Central memory CD4-positive, alpha-beta T cell (primary cell): ENCODE measurements at places on chromosomes 7 and 10.

GRCh38 chr10:474406-474805 is 215.1 kb downstream of the DIP2C start:
- DNase-seq, result no peak

DNA sequence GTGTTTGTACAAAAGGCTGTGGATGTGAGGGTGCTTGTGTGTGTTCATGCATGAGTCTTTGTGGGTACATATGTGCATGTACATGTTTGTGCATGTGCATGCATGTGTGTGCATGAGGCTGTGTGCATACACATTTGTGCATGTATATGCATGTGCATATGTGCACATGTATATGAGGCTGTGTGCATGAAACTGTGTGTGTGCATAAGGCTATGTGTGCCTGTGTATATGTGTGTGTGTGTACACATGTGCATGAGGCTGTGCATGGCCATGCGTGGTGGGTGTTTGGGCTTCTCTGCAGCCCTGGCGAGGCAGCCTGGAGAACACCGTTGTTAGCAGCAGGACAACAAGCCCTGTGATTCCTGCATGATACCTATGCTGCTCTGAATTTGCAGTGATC is 207.7 kb upstream of the ADCY1 start:
- DNase-seq, result no peak

GRCh38 chr10:13386021-13386420 is 37.9 kb upstream of the SEPHS1 start:
- DNase-seq, result no peak

GRCh38 chr10:80443531-80443974 is 10.6 kb upstream of the TSPAN14 start:
- DNase-seq, result no peak

DNA sequence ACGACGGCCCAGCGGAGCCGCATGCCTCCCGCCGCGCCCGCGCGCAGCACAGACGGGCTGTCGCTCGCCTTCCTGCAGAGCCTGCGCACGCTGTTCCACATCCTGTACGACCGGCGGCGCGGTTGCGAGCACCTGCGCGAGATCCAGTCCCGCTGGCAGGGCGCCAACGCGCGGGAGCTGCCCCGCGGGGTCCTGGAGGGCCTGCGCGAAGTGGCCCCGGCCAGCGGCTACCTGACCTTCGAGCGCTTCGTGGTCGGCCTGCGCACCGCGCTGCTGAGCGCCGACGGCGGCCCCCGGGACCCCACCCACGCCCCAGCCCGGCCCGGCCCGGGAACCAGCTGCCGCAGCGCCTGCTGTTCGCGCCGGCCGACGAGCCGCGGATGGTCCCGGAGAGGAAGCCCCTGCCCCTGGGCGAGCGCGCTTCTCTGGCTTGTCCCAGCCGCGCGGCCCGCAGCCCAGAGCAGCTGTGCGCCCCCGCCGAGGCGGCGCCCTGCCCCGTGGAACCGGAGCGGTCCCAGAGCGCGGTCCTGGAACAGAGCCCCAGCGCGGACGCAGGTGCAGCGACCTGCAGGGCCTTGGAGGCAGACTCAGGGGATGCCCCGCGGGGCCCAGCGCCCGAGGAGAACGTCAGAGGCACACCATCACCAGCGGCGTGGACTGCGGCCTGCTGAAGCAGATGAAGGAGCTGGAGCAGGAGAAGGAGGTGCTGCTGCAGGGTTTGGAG is 25.3 kb upstream of the ZNF716 start:
- no peak for DNase-seq

GRCh38 chr7:97842006-97842405 is 30.2 kb downstream of the ASNS start:
- DNase-seq, result no peak

DNA sequence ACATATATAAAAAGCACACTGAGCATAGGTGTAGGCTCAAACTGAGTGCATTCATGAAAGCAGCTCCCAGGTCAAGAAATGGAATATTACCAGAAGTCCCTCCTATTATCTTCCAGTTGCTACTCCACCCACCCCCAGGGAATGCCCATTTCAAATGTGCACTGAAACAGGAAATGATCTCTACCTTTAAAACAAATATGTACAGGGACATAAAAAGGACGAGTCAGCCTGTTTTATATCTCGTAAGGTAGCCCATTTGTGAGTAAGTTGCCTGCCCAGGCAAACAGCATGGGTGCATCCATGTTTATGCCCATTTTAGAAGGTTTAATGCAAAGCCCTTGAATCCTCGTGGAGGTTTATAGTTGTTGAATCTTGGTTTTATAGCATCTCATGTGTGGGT is 10.4 kb downstream of the FFAR4 start:
- DNase-seq, result no peak

GRCh38 chr7:154371424-154371823 is 319.2 kb downstream of the DPP6 start:
- DNase-seq, result no peak

DNA sequence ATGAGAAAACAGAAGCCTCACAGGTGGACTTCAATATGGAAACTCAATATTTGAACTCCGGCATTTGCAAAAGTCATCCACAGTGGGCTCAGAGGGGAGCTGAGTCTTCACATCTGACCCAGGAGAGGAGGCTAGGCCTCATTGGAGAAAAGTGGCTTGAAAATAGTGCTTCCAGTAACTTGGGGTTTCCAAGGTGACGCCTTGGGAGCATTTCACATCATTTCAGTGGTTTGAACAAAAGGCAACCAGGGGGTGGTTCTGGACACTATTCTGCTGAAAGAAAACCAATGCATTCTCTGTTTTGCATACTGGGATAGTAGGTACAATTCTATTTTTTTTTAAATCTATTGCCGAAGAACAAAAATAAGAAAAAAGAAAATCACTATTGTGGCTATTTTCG is 599.2 kb upstream of the POM121L12 start:
- DNase-seq, result no peak

DNA sequence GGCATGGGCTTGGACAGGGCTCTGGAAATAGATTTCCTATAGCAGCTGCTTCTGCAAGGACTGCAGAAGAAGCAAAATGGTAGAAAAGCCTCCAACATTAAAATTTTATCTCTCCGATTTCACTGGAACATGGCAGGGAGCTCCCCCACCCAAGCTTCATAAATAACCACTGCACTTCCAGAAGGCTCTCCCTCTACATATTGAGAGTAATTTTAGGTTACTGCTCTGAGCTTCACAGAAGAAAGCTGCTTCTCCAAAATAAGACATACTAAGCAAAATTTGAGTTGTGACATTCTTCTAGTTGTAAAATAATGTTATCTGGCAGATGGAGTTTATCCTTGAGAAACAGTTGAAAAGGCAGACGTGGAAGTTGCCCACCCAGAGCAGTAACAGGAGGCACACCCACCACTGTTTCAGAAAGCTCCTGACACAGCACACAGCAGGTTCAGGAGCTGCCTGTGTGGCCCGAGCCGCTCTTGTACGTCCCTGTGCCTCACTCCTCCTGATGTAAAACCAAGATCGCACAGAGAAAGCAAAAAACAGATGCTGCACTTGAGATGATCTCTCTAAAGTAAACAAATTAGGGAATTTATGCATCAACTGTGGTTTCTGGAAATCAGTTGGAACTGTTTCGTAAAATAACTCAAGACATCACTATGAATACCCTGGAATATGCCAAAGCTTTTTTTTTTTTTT is 621.0 kb downstream of the PARD3 start:
- no peak for DNase-seq

- no peak for DNase-seq
Observed at GRCh38 chr10:73225518-73225917, 21.5 kb downstream of the DNAJC9 start.

DNA sequence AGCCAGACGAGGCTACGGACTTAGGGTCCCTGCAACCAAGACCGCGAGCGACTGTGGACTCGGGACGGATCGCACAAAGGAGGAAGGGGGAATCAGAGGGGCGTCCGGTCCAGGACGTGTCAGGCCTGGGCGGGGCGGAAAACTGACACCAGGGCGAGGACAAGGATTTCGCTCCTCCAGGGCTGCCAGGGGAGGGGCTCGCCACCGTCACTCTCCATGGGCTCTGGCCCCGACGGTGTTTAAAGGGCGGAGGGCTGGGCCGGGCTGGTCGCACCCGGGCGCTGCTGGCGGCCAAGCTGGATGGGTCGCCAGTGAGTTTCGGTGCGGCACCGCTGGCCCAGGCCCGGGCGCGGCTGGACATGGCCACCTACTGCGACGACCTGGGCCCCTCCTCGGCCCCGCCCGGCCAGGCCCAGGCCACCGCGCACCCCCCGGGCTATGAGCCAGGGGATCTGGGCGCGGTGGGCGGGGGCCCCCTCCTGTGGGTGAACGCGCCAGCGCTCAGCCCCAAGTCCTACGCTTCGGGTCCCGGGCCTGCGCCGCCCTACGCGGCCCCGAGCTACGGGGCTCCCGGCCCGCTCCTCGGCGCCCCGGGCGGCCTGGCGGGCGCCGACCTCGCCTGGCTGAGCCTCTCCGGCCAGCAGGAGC is at the start of gene FOXI2:
FOXI2 (plus strand) TSS at position 271 of the 648 bp plus-strand sequence; CDS start at position 360, 89 bp downstream.
- DNase-seq, result no peak

GRCh38 chr7:2880874-2881533 is 36.9 kb upstream of the GNA12 start:
- no peak for DNase-seq

- DNase-seq, result no peak
Observed at GRCh38 chr10:46541017-46541661, 15.3 kb downstream of the GPRIN2 start.

DNA sequence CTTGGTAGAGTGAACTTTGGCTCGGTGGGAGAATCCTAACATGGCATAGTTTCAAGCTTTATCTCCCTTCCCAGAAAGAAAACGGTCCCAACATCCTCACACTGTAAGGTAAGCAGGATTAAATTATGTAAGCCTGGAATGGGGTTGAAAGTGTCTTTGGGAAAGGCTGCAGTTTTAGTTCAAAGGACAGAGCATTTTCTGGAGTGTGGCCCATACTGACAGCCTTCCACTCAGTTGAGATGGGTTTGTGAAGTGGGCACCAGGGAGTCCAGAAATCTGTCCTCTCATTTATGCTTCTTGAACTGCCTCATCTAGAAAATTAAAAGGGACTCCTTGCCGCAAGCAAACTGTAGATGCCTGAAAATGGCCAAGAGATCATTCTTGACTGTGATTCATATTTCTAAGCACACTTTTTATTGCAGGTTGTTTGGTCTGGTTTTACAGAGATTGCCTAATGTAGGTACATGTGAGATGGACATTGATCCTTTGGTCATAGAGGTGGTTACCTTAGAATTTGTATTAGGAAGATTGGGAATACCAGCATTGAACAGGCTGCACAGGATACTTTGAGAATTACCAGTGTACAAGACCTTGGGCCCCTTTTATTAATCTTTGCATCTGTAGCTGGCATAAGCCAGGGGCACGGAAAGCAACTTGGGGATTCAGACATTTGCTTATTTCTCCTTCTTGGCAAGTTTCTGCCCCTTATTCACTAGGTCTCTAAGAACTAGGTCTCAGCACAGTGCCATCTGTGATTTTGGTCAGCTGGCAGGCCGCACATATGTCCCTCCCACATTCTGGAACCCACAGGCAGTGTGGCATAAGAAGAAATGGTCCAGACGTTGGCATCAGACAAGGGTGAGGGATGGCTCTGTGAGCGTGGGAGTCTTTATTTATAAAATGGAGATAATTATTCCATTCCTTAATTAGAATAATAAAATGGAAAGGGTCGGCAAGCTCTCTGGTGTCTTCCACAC is 125.9 kb downstream of the GLCCI1 start:
- DNase-seq, result no peak

- DNase-seq, result no peak
Observed at GRCh38 chr10:80442879-80443278, 11.2 kb upstream of the TSPAN14 start.

- peak; percentile 68 for DNase-seq
Observed at GRCh38 chr7:30285536-30286284, 1.3 kb downstream of the ZNRF2 start.

GRCh38 chr10:86023931-86024280 is 342.7 kb downstream of the GRID1 start:
- no peak for DNase-seq

GRCh38 chr10:72639441-72639873 is 13.6 kb upstream of the MICU1 start:
- no peak for DNase-seq

DNA sequence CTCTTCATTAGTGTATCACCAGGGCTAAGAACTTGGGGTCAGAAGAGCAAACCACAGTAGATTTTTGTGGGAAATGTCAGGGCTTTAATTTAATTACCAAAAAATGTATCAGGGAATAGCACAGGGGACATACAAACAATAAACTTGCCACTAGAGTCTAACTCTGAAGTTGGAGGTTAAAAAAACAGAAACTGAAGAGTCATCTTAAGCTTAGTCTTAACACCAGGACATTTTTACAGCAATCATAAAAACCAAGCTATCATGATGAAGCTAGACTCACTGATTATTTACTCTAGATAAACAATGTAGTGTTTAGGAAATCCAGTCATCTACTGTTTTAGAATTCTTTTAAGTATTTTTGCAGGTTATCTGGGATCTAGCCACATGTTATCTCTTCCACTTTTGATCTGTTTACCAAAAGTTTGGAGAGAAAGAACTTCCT is 48.4 kb upstream of the GLI3 start:
- no peak for DNase-seq

DNA sequence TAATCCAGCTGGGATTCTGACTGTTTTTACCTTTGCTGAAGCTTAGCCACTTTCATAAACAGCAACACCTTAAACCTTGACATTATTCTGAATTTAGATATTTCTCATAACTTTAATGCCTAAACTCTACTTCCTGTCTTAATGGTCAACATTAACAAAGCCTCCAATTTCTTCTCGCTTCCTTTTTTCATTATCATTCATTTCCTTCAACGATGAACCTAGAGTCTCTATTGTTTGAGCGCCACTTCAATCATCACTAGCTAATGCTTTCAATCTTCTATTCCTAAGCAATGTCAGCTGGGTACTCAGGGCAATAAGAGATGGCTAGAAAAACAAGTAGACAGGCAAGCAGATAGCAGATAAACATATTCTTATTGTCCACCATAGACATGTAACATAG is 96.6 kb upstream of the TMEM196 start:
- DNase-seq, result no peak

- DNase-seq, result no peak
Observed at GRCh38 chr10:78703593-78703992, 365.2 kb upstream of the ZMIZ1 start.

- no peak for DNase-seq
Observed at GRCh38 chr10:77943121-77943901, 16.8 kb upstream of the DLG5 start.

DNA sequence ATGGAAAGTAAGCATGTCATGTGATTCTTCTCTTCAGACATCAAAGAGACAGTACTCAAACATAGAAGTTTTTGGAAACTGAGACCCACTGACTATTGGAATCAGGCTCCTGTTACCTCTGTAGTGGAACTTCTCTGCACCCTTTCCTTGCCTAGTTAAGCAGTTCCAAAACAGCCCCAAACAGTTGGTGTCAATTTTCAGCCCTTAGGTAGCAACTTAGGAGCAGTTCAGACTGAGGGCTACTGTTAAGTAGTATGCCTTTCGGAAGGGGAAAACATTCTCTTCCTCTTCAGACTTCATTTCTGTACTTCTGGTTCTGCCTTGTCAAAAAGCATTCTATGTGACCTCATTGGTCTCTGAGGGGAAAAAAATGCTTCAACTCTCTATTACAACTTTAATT is 85.7 kb downstream of the ZNF277 start:
- no peak for DNase-seq

DNA sequence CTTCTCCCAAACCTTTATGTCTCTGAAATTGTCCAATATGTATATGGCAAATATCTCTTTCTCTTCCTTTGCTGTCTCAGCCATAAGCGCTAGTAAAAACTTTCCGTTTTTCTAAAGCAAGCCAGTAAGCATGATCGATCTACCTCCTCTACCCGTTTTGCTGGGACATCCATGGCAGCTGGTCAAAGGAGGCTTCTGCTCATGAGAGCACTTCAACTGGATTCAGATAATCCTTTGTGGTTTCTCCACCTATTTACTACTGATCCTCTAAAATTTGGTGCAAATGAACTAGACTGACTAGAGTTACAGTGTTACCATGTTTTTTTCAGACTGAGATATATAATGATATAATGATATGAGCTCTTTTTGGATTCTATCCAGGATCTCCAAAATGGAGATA is 42.7 kb downstream of the GBF1 start:
- no peak for DNase-seq
